NCI-H2081 treated with DMSO at 0.1 percent for 48 hours (cell line): ENCODE measurements at places on chromosomes 3 and 15.

GRCh38 chr15:75570126-75570845, 8.8 kb downstream of the PTPN9 start:
- DNase-seq: no peak

- DNase-seq: no peak
Observed at GRCh38 chr15:60605879-60606307, 127.0 kb upstream of the ICE2 start.

DNA sequence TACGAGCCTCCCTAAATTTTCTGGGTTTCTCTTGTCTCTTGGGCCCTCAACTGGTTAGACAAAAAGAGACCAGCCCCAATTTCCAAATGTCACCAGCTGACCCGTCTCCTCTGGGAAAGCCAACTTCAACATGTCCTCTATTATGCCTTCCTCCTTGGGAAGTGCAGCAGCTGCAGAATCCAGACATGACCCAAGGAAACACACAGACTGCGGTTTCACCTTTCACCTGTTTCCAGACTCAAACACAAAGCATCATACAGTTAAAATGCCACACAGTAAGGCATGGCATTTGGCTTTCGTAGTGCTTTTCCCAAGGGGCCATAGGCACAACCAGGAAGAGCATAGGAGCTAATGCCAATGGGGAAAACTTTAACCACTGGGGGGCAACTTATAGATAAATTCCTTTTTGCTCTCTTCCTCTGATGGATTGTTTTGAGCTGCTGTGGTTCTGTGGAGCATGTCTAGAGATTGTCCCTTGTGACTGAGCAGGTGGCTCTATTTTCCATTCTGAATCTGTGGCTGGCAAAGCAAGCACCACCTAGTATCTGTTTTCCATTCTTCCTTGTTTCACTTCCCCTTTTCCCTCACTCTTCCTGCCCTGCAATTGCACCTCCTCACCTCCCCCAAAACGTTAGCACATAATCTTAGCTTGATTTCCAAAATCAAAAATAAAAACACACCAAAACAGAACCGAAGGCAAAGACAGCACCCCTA, 49.3 kb downstream of the HHLA2 start:
- DNase-seq: no peak

- DNase-seq: no peak
Observed at GRCh38 chr3:66402596-66403290, 98.1 kb downstream of the LRIG1 start.

DNA sequence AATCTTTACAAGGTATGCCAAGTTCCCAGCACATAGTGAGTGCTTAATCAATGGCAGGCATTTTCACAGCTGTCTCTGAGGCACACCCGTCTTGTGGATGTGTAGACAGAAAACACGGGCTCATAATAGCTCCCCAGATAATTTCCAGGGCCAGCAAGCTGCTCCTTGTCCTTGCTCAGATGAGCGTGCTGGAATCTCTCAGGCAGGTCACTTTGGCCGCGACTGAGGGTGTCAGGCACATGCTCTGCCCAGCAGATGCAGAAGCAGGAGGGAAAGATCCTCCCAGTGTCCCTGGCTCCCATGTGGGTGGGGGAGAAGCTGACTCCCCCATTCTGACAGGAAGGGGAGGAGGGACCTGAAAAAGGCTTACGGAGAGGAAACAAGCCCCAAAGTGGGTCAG, 35.6 kb upstream of the SLC6A1 start:
- DNase-seq: no peak

GRCh38 chr15:51696566-51696965, 15.3 kb downstream of the SCG3 start:
- no peak for DNase-seq

DNA sequence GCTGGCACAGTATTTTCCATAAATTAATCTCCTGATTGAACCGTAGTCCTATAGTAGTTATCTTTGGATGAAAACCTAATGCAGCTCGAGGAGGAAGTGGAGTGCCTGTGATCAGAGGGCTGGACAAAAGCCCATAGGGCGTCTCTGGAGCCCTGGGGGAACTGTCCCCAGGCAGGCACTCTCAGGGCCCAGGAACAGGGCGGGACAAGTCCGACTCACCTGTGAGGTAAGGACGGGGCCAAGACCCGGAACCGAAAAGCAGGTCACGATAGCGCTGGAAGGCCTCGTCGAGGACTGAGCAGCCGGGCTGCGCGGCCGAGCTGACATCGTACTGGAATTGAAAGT, 341 bp downstream of the HEXA start:
- DNase-seq: no peak

DNA sequence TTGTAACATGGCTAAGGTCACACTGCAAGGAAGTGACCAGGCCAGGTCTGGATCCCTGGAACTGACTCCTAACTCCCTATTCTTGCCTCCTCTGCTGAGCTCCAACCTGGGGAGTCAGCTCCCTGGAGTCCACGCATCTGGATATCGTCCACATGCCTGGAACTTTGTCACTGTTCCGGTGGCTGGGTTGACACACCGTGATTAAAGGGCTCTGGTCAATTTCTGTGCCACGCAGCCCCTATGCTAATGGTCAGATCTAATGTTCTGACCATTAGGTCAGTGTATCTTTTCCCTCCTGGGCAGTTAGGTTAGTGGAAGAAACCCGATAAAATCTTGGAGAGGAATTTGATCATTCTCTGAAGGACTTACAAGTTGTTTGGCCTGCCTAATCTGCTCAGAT, 1.6 kb upstream of the TPM1 start:
- DNase-seq: no peak

GRCh38 chr15:34039790-34040113, 748 bp upstream of the AVEN start:
- DNase-seq: no peak

GRCh38 chr3:169228522-169228921, 435.0 kb downstream of the MECOM start:
- DNase-seq: no peak

GRCh38 chr3:14128724-14129123, 3.9 kb downstream of the TMEM43 start:
- DNase-seq: no peak

DNA sequence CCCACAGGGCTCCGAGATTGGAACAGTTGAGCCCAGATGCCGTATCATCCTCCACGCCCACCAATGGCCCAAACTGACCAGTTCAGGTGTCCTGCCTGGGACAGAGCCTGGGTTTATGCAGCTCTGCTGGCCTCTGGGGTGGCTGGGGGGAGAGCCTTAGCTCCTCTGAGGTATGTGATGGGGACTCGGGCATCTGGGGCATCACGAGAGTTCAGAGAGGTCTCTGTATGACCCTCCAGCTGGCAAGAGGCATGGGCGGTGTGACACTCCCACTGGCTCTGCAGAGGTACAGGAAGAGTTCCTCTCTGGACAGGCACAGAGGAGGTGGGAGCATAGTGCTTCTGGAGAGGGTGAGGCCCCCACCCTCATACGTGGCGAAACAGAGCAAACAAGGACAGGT, 26.6 kb upstream of the DUSP7 start:
- no peak for DNase-seq

DNA sequence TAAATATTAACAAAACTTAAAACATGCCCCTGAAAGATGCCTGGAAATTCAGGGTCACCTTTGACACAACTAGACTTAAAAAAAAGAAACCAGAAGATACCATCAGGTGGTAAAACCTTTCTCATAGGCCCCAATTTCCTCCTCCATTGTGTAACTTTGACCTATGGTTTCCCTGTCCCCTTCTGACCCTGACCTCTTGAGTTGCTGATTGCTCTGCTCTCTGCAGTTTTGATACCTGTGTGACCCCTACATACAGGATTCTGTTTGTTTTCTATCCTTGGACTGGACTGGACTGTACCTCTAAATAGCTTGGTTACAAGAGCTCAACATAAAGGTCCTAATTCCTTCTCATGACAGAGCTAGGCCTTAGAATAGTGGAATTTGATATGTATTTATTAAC, 220.6 kb downstream of the ZIC4 start:
- no peak for DNase-seq

- DNase-seq: no peak
Observed at GRCh38 chr3:120093119-120093910, 932 bp downstream of the GSK3B start.

DNA sequence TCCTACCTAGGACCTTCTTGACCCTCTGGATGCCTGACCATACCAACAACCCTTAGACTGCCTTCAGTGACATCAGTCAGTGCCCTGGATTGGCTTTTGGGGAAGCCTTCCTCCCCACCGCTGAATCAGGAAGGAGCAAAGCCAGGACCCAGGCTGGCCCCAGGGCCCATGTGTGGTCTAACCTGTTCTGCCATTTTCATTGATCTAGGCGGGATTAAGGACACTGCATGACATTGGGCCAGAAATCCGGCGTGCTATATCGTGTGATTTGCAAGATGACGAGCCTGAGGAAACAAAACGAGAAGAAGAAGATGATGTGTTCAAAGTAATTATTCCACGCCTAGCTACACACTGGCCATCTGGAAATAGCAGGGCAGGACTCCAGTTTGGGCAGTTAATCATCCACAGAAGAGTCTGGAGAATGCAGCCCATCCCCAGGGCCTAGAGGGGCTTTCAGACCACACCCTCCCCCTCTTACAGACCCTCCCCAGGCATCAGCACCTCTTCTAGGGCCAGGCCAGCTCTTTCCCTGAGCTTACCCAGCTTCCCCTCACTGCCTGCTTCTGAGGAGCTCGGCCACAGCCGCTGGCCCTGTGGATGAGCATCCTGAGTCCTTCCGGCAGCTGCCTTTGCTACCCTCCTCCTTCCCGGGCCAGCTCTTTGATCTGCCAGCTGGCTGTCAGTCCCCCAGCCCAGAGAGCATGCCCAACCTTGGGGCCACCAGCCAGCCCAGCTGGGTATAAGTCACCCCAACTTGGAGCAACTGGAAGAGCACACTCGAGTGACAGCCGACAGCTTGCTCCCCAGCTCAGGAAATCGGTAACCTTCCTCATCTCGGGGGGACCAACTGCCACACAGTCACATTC, 45.9 kb downstream of the CHDH start:
- no peak for DNase-seq

DNA sequence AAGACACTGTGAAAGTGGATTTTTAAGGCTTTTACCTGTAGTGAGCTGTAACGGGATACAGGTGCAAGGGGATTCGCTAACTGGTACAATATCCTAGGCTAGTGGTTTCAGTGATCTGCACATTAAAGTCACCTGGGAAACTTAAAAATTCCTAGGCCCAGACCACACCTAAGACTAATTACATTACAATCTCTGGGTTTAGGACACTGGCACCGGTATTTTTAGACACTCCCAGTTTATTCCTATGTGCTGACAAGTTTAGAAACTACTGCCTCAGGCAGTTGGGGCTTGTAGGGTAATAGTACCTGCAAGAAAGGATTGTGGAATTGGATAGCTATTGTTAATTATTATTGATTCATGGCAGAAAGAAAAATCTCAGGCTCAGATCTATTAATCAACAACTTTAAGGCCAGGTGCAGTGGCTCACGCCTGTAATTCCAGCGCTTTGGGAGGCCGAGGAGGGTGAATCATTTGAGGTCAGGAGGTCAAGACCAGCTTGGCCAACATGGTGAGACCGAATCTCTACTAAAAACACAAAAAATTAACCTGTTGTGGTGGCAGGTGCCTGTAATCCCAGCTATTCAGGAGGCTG, 50.4 kb upstream of the CASR start:
- no peak for DNase-seq

- no peak for DNase-seq
Observed at GRCh38 chr3:190024912-190025311, 95.8 kb downstream of the P3H2 start.

GRCh38 chr3:124837730-124838186, 49.4 kb downstream of the ITGB5 start:
- DNase-seq: no peak
